ENCODE measurements at places on chromosomes 12 and 14.

- no peak for DNase-seq
These were observed 113.3 kb upstream of the ATP2B1 start for GRCh38 chr12:89821896-89822295.

DNA sequence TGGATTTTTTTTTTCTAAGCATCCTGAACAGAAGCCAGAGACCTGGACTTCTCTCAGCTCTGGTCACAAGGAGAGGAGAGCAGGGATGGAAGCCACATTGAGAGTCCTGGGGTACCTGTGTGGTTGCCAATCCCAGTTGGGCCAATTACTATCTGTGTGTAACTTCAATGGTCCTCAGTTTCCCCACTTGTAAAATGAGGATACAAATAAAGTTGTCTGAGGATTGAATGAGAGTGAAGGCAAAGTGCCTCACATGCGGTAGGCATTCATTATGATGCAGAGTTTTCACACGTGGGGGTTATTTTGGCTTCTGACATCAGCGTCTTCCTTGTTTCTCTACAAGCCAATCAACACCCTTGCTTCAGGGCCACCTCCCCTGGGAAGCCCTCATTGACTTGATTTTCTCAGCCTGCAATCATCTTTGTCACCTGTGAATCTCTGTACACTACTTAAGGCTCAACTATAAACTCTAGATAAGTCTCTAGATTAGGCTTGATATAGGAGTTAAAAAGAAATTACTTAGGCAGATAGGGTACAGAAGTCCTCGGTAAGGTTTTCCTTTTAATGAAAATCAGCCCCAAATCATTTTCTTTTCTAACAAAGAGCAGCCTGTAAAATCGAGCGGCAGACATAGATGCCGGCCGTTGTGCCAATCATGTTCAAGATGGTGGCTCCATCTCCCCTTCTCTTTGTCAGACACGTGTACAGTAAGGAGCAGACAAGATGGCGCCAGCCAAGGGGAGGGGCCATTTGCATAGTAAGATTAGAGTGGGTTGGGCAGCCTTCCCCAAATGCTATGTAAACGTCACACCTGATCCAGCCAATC is 37.8 kb upstream of the FICD start:
- DNase-seq = no peak

DNA sequence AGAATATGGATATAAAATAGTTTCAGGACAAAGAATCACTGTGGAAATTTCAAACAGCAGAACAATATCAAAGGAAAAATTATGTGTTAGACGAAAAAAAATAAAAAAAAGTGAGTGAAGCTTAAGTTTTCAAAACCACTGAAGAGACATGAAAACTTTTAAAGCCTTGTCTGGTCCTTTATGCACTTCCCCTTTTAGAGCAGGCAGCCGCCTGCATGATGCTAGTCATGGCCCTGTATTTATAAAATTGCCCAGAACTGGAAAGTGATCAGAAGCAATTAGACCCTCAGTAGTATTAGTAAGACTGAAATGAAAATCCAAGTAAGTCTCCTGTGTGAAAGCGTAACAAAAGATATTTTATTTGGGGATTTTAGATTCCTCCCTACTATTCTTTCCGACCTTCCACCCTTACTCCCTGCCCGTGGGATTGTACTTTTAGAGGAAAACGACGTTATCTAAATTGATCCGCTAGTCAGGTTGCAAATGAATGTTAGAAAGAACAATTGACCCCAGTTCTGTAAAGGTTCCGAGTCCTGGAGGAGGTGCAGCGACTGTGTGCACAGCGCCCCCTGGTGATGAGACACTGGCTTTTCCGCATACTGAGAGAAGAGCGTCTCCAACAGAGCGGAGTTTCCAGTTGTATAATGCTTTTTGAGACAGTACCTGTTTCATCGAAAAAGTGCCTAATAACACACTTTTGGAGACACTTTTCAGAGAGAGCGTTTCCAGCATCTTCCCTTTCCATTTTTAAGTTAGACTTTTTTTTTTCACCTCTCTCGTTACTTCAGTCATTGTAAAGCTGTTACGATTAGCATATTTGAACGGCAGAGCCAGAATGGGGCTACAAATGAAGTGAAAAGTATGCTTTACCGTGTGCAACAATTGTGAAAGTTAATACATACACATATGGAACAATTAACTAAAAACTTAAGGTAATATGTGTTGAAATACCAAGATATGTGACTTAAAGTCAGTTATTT is 12.4 kb downstream of the MGST1 start:
- no peak for DNase-seq

GRCh38 chr12:58342736-58343135 is 401.4 kb downstream of the ATP23 start:
- DNase-seq = no peak

GRCh38 chr12:62683776-62684569 is 217.3 kb downstream of the MON2 start:
- no peak for DNase-seq

- no peak for DNase-seq
These were observed 6.6 kb downstream of the PTHLH start for GRCh38 chr12:27965966-27966365.

- no peak for DNase-seq
These were observed 252.8 kb downstream of the TMEM117 start for GRCh38 chr12:44088647-44089046.

GRCh38 chr12:52603314-52603713 is 2.1 kb upstream of the KRT72 start:
- DNase-seq = no peak

DNA sequence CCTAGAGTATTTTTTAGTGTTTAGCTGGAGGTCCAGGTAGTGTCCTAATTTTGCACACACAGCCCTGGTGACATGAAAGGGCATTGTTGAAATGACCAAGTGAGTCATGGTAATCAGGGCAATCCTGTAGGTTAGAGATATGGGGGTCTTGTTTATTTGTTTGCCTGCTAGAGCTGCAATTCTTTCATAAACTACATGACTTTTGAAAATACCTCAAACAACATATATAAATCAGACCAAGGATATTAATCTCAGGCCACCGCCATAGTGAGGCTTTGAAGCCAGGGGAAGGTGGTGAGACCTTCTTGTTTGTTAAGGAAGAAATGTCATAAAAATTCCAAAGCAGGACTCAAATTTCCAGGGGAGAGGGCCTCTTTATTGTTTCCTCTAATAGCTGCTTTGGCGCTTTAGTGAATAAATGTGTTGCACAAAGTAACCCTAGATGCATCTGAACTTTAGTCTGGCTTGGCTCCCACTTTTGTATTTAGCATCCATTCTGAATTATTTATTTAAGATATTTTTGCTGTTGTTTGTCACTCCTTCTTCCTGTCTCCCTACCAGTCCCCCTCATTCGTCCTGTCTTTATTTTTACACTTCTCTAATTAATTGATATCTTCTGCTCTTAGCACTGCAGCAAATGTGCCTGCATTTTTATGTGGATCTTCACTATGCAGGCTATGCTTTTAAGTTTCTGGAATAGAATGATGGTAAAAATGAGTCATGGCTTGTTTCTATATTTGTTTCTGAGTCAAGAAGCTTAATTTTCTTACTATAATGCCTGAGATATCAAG is 430.3 kb downstream of the RAD51B start:
- DNase-seq = no peak

Measured in T-helper 9 cell (primary cell).